ENCODE measurements at places on chromosomes 5 and 9.

GRCh38 chr5:35780236-35780635, 76.5 kb upstream of the IL7R start:
- no peak for DNase-seq

GRCh38 chr5:149930749-149931574, 13.6 kb downstream of the PDE6A start:
- no peak for DNase-seq

GRCh38 chr9:136796238-136796774, at the start of gene CCDC183:
Gene CCDC183, plus strand, starts transcription at chr9:136796338. Its CDS starts 60 bp downstream, at chr9:136796398.
- DNase-seq: no peak

GRCh38 chr5:142102980-142103740, 5.4 kb upstream of the NDFIP1 start:
- DNase-seq: no peak

- no peak for DNase-seq
These were observed 2.0 kb downstream of the ISL1 start for GRCh38 chr5:51385216-51385615.

GRCh38 chr5:117041926-117042595, 467.4 kb upstream of the SEMA6A start:
- no peak for DNase-seq

GRCh38 chr5:98433022-98433421, 340.4 kb upstream of the RGMB start:
- no peak for DNase-seq

DNA sequence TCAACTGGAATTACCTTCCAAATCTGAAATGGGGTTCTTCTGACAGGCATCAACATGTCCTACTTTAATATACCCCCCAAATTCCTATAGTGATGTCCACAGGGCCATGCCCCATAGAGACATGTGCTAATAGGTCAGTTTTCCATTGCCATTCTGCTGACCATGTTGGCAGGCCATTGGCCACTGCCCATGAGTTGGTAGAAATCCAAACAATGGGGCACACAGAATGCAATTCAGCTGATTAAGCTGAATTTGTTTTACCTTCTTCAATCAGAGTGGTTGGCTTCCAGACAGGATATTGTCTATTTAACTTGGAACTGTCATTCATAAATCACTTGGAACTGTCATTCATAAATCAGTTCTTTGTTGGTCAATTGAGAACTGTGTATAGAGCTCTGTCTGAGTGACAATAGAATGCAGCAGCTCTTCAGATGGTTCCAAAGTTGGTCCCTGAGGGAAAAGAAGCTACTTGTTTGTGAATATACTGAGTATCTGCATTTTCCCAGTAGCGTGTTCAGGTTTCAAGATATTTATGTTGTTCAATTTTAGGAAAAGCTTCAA, 336.9 kb downstream of the DRD1 start:
- DNase-seq: no peak

DNA sequence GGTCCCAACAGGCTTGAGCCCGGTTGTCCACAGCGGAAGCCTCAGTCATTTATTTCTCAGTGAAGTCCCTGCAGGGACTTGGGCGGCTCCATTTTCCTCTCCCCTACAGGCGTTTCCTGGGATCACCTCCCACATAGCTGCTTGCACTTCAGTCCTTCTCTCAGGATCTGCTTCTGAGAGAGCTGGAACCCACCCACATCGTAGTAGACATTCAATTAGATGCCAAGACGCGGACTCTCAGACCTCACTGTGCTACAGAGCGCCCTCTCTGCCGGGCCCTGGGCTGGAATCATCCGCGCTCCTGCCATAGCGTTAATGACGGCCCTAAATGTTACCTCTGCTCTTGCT, 54.0 kb upstream of the ROR2 start:
- DNase-seq: peak; percentile 51

DNA sequence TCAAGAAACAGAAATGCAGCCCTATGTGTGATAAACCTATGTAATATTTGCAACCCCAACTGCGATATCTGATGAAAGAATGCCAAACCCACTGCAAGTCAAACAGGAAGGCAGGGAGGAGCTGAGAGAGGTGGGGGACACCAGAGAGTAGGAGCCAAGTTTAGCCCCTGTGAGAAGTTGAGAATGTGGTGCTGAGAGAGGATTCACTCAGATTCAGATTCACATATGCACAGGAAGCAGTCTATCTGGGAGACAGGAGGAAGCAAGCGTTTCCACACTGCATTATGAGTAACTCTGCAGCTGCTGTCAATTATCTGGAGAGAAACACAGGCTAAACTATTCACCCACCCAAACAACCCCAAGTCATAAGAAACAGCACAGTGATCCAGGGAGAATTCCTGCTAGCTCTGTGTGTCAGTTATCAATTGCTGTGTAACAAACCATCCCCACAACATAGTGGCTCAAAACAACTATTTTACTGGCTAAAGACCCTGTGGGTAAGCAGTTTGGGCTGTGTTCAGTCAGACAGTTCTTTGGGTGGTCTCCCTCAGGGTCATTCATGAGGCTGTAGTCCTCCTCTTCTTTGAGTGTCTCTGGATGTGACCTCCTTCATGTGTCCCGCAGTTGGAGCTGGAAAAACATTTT, 161.9 kb upstream of the RAI14 start:
- DNase-seq: no peak

DNA sequence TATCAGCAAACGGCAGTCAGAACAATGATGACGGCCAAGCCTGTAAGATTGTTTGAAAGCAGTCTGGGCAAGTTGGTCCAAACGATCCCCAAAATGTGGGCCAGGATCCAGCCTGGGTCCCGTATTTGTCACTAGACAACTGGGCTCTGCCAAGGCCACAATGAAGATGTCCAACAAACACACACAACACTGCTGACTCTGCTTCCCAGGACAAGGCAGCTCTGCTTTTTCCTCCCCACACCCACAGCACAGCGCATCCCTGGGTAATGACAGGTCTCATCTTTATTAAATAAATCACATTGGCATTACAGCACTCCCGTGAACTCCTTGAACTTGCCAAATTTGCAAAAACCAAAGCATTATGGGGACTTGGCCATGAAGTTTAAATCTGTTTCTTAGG, 424.1 kb upstream of the ACTBL2 start:
- no peak for DNase-seq

- DNase-seq: no peak
These were observed 27.3 kb downstream of the SHB start for GRCh38 chr9:38041564-38042243.

- no peak for DNase-seq
These were observed 80.6 kb downstream of the PAM start for GRCh38 chr5:102835717-102836116.

GRCh38 chr5:96807075-96807654, 580 bp downstream of the ERAP1 start:
- DNase-seq: peak; percentile 62

DNA sequence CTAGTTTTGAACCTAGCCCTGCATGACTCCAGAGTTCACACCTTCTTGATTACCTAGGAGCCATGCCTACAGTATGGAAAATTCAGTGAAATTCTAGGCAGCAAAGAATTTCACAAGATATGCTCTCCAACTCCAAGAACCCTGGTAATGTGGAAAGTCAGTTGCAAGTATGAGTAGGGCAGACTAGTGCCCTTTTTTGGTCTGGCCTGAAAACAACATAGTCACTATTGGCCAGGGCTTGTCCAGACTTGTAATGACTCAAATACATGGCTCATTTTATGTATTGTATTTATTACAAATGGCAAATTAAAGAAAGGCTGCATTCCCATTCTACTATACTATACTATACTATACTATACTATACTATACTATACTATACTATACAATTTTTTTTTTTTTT, 160.4 kb downstream of the ESM1 start:
- no peak for DNase-seq

DNA sequence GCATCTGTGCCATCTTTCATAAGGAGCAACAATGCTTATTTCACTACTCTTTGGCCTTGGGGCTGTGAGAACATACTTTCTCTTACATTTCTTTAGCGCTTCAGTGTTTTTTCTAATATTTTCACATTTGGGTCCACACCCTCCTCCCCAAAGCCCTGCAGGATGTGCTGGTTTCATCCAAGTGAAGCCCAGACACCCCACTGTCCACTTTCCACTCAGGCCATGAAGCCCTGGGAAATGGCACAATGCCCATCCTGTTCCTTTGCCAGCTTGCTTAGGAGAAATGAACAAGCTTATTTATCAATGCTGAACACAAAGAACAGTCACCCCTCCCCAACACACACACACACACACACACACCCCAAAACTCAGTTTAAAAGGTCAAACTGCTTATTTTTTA, 17.3 kb upstream of the TMOD1 start:
- DNase-seq: no peak

GRCh38 chr5:42569953-42570548, 146.8 kb downstream of the GHR start:
- no peak for DNase-seq

DNA sequence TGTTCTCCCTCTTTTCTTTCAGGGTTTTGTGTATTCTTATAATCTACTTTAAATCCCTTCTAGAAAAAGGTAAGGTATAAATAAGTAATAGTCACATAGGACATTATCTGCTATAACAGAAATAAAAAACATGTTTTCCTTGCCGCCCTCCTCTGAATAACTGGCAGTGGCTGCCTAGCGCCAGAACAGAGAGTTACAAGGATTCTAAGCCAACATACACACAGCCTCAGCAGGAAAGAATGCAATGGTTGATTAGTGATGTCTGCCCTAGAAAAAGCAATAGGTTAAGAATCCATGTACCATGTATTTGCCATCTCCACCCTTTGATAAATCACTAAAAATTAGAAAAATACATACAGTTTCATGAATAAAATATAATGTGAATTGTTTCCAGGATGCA, 4.9 kb downstream of the MED27 start:
- DNase-seq: no peak

DNA sequence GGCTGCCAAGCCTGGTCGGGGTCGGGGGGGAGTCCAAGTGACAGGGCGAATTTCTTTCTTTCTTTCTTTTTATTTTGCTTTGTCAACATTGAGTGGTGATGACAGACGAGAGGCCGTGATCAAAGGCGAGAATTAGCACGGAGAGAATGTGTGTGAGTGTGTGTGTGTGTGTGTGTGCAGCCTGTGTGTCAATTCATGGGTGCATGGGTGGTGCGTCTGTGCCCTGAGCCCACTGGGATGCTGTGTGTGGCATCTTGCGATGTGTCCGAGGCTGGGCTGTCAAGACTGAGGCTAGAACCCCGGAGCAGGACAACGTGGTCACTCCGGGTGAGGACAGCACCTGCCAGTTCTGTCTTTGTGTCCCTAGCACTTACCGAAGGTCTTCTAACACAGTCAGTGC, 4.7 kb upstream of the FIBCD1 start:
- no peak for DNase-seq

GRCh38 chr5:11443831-11444230, 460.4 kb downstream of the CTNND2 start:
- no peak for DNase-seq

DNA sequence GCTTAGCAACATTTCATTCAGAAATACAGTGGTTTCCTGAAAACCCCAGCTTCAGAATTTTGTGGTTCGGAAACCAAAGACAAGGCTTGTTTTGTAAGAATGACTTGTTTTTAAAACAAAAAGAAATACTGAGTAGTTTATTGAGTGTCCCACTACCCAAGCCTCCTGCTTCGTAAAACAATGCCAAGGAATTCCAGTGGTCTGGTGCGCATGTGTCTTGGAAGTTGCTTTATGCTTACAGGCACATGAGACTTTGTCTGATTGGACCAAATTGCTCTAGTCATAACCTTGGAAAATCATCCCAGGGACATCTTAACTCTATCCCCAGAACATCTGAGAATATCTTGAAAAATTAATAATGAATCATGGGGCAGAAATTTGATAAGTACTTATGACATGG, 77.1 kb upstream of the FST start:
- DNase-seq: no peak

GRCh38 chr9:87305151-87305550, 192.5 kb upstream of the DAPK1 start:
- DNase-seq: no peak

DNA sequence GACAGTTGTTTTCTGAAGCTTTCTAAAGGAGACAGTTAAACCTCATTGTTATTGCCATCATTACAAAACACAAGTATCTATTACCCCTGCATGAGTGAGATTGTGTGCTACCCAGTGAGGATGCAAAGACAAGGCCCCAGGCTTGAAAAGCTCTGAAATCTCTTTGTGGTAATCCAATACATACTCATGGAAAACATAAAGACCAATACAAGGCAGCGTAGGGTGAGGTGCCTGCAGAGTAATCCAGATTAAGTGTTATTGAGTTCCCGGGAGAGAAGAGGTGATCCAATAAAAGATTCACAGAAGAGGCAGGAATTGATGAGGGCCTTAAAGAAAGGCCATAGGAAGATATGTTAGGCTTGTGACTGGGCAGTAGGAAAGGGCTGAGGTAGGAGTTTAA, 150.1 kb downstream of the MEF2C start:
- DNase-seq: no peak

DNA sequence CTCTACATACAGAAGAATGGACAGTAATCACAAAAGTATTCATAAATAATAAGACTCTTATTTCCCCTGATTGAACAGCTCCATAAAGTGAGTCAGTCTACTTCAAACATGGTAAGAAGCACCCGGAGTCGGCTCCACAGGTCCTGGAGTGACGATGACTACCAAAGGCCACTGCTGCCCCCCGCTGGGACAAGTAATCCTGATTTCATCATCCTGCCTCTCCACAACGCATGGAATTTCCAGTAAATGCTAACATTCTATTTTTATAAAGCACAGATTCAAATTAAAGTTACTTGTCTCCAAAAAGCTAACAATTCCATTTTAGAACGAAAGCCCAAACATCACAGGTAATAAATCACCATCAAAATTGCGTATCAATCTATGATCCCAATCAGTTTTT, 16.2 kb downstream of the ATPSCKMT start:
- DNase-seq: no peak

DNA sequence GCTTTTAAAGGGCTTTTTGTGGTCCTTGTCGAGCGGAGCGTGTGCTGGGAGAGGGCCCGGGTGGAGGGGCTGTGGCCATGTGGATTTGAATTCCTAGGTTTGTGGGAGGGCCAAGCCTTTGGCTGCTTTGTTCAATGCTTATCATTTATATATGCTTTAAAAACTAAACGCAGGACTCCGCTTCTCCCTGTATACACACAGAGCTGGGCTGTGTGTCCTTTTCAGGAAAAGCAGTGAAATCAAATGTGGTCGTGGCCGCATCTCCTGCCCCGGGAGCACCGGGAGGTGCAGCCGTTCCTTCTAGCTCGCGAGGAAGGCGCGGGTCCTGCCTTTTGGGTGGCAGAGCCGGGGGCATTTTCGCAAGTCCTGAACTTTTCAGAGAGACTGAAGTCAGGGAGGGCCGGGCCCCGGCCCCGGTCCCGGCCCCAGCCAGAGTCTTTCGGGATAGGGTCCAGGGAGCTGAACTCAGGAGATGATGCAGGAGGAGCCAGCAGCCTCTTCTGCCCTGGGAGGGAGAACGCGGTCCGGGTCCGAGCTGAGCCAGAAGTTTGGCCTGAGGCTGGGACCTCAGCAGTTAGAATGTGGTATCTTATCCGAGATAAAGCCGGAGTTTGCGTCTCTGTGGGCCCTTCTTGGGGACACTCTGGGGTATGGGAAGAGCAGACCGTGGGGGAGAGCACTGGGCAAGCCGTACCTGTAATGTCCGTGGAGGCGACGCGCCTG, 158.8 kb downstream of the C9orf152 start:
- peak; percentile 41 for DNase-seq

Measured in H9 (cell line).